ENCODE measurements at places on chromosomes 16 and 17. TPM values are rescaled to one million over a fixed set of nuclear protein-coding genes. Genes with fewer than 3 reads are reported as not detected.

GRCh38 chr16:57689762-57690558 is 4.6 kb upstream of the DRC7 start:
- H3K4me3 ChIP-seq: no peak overlapping the region
- H3K36me3 ChIP-seq: no peaks in the 10 kb centered on the region
- H3K4me1 ChIP-seq: no peaks in the 10 kb centered on the region
- H3K27me3 ChIP-seq: no peaks in the 10 kb centered on the region

- no peaks in the 10 kb centered on the region for H3K27me3 ChIP-seq
- DNase-seq: no peak
- H3K27ac ChIP-seq: no peak overlapping the region
- no peaks in the 10 kb centered on the region for H3K36me3 ChIP-seq
- H3K4me3 ChIP-seq: no peak overlapping the region
- H3K4me1 ChIP-seq: no peaks in the 10 kb centered on the region
Observed at GRCh38 chr17:79545251-79546005, 65.4 kb downstream of the RBFOX3 start.

DNA sequence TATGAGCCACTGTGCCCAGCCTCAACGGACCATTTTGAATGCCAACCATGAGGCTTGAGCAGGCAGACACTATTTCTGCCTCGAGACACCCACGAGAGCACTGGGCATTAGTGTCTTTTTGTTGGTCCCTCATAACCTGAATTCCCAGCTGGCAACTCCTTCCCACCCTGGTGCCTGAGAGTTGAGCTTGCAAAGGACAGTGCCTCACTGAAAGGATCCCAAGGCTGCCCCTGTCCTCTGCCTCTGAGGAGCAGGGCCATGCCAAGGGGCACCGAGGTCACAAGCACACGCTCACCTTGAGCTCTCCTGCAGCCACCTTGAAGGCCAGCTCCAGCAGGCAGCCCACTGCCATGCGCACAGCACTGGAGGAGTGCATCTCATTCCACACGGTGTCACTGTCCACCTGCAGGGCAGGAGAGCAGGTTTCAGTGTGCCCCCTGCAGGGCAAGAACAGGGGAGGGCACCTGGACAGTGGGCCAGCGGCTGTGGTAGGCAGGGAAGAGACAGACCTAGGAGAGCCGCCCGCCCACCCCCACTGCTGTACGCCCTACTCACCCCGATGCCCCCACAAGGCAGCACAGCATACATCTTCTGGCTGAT is 12.8 kb downstream of the G6PC3 start:
- DNase-seq: no peak
- no peak overlapping the region for H3K27ac ChIP-seq
- peaks cover 9% of the 10 kb centered on the region for H3K36me3 ChIP-seq
- H3K4me1 ChIP-seq: peaks cover 6% of the 10 kb centered on the region
- no peak overlapping the region for H3K4me3 ChIP-seq

- no peaks in the 10 kb centered on the region for H3K4me1 ChIP-seq
- H3K27ac ChIP-seq: no peak overlapping the region
- H3K36me3 ChIP-seq: no peaks in the 10 kb centered on the region
- DNase-seq: no peak
Observed at GRCh38 chr16:2786826-2787151, 571 bp downstream of the PRSS33 start.

GRCh38 chr17:44354582-44355561 is 8.8 kb downstream of the FAM171A2 start:
- DNase-seq: no peak
- peaks cover 5% of the 10 kb centered on the region for H3K36me3 ChIP-seq
- no peak overlapping the region for H3K27ac ChIP-seq
- H3K4me1 ChIP-seq: no peaks in the 10 kb centered on the region
- no peaks in the 10 kb centered on the region for H3K27me3 ChIP-seq

Gene TP53TG3B
- total RNA-seq: 0.57 TPM

Gene COQ9
- total RNA-seq: 56.4 TPM
